Activated CD4-positive, alpha-beta T cell treated with anti-CD3 and anti-CD28 coated beads, Interleukin-2, amount 50 U/mL, for 1 hour (primary cell): ENCODE measurements at places on chromosomes 4 and X.

DNA sequence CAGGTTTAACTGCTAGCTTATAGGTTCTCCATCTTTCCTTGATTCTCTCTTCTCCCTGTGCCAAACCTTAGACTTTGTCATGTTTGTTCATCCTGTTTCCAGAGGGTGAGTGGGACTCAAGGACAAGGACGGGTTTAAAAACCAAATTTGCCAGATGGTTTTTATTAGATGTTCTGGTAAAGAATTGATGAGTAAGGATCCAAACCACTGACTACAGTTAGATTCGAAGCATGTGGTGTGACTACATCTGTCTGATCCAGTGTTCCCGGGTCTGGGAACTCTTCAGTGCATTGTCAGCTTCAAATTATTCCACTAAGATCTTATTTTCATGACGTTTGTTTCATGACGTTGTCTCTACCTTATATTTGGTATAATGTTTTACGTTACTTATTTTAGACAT is 37.5 kb downstream of the MTMR1 start:
- DNase-seq: no peak

GRCh38 chr4:113732-114131 is 10.6 kb upstream of the ZNF718 start:
- no peak for DNase-seq

- DNase-seq: no peak
Observed at GRCh38 chrX:124232523-124233201, 99.8 kb upstream of the TEX13D start.

GRCh38 chrX:39613997-39614679 is 483.6 kb downstream of the BCOR start:
- peak; percentile 3 for DNase-seq

DNA sequence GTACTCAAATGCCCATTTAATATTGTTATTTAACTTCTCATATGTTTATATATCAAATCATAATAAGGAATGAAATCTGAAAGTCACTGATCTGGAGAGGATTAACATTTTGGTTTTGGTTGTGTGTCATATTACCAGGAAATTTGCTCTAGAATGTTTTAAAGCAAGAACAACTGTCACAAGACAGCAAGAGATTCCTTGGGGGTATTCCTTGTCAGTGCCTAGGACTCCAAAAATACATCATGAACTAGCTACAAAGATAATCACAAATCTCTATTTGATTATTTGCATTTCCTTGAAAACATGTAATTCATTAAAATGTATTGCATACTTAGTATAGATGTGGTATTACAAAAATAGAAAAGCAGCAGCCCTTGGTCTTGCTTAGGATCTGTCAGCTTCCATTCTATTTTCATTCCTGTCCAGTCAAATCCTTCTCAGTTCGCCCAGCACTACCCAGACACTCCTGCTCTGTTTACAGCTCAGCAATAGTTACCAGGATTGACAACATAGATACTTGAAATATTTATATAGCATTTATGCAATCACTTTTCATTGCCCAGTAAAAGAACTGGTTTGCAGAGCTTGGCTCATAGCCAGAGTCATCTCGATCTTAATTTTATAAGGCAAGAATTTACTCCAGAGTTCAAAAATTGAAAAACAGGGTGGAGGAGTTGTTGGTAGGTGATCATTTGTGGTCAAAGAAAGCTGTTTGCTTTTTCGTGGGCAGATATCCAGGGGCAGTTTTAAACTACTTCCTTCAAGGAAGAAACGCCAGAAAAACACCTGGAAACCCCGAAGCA is 9.2 kb upstream of the BMP3 start:
- DNase-seq: no peak

DNA sequence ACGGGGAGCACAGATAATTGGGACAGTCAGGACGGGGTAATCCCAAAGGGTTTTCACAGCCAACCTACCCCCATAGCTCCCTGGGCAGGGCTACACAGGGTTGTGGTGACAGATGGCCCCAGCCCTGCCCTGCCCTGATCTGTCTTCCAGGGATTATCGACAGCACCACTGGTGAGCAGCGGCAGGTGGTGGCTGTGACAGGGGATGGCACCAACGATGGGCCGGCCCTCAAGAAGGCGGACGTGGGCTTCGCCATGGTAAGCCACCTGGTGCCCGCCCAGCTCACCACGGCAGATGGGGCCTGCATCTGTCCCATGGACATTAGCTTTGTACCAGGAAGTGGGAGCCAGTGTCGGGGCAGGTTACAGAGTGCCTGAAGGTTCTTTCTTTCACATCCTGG is 39.3 kb downstream of the ATP2B3 start:
- DNase-seq: no peak

DNA sequence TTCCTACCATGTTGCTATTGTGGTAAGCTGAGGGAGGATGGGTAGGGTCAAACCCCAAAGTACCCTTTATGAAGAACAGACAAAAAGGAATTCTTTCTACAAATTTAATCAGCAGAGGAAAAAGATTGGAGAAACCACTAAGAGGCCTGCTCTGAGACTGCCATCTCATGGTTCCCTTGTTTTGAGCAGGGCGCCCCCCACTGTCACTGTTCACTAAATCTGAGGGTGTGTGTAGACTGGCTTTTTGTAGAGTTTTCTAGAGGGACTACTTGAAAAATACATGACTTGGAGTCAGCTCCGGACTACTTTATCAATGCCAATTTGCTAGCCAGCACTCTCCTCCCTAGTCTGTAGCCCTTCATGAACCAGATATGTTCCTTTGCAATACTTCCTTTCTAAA is 324.8 kb downstream of the FRMPD4 start:
- DNase-seq: no peak

- DNase-seq: no peak
Observed at GRCh38 chr4:123623611-123624010, 227.0 kb downstream of the SPRY1 start.

DNA sequence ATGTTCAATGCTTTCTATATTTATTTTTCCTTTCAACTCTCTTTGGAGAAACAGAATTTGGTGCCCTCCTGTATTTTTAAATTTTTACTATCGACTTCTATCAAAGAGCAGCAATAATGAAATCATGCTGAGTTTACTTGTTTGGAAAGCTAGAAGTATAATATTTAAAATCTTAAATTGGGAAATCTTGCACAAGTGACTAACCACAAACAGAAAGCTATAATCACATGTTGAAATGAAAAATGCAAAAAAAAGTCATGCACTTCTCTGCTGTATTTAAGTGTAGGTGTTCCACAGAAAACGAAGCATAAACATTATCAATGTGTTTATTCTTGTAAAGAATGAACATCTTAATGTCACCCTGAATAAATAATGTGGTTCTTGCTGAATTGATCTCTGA is 306.1 kb downstream of the PCDH18 start:
- no peak for DNase-seq

GRCh38 chr4:82256718-82257117 is 117.1 kb downstream of the HNRNPD start:
- no peak for DNase-seq

- no peak for DNase-seq
Observed at GRCh38 chr4:62881901-62882300, 1527.3 kb downstream of the TECRL start.

DNA sequence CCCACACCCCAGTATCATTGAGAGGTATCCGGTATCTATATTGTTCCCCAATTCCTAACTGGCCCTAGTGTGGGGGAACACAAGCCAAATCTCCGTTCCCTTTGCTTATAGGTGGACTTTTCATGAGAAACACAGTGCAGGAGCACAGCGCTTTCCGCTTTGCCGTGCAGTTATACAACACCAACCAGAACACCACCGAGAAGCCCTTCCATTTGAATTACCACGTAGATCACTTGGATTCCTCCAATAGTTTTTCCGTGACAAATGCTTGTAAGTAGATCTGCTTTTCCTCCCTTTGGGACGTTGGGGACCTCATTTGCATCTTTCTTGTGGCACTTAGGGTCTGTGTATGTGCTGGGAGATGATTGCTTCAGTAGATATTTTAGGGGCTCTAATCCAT is 1.6 kb downstream of the GRIA3 start:
- DNase-seq: no peak

DNA sequence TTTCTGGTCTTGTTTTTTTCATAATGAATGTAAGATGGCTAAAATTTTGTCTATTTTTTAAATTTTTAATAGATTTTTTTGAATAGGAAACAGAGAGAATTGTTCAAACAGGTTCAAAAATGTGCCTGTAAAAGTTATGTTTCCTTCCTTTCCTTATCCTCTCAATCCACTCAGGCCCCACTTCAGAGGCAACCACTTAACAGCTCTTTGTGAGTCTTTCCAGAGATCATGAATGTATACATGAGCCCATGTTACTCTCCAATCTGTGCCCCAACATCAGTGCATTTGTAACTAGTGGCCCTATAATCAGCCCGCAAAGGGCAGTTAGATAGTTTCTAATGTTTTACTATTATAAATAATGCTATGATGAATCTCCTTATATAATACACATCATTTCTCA is 14.0 kb downstream of the CFI start:
- no peak for DNase-seq

DNA sequence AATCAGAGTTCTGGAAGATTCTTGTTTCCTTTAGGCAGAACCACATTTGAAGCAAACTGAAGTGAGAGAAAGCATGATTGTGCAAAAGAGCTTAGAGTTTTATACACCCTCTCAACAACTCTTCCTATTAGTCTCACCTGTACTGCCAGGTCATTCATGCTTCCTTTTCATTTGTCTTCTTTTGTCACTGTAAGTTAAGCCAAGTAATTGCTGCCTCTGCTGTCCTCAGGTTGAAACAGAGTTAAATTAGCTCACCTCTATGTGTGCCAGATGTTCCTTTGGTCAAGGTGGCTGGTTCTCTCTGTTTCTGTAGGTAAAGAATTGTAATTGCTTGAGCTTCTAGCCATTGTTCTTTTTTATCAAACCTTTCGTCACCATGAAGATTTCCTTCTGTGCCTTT is 41.1 kb upstream of the HPGD start:
- no peak for DNase-seq

GRCh38 chr4:154614306-154614705 is 1.9 kb upstream of the FGG start:
- no peak for DNase-seq

GRCh38 chr4:20698382-20698781 is 1.9 kb upstream of the PACRGL start:
- DNase-seq: no peak
